Cardiac fibroblast (primary cell): ENCODE measurements at places on chromosomes 13 and 19.

DNA sequence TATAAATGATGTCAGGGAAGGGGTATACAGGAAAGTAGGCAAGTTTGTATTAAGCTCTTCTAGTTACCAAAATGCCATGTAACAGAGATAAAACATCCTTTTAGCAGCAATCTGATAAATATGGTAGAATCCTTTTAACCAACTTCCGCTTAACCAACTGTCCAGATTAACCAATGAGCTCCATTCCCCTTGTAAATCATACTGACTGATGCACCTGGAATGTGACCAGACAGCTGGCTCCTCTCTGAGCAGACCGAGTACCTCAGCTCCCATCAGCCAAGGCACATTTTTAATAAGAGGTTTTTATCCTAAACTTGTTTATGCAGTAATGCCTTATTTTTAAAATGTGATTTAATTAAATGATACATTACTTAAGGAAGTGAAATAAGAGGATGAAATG is 66.4 kb downstream of the KLF12 start:
- no peak for DNase-seq

GRCh38 chr19:56333506-56333905 is 18.9 kb upstream of the ZSCAN5A start:
- DNase-seq = peak; percentile 78

- DNase-seq = no peak
Measured at GRCh38 chr13:51632591-51633362, 48.5 kb downstream of the WDFY2 start.

- DNase-seq = no peak
Measured at GRCh38 chr19:53511357-53511756, 26.6 kb upstream of the ZNF331 start.

DNA sequence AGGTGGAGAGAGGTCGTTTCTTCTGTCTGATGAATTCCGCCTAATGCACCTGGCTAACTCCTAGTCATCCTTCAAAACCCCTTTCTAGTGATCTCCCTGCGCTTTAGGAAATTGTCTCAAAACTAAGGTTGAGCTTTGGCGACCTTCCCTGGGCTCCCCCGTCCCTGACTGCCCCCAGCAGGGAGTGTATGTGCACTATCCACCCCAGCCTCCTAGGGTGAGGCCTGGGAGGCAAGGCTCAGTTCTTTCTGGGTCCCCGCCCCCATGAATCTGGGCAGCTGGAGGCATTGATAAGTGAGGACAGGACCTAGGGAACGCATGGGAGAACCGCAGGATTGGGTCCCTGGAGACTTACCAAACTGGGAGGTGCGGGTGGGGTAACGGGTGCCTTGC is 378 bp downstream of the TLE6 start:
- DNase-seq = peak; percentile 16

GRCh38 chr13:113428469-113428865 is 24.8 kb downstream of the ADPRHL1 start:
- no peak for DNase-seq

- DNase-seq = no peak
Measured at GRCh38 chr13:46629811-46630413, 76.9 kb downstream of the LRCH1 start.

- DNase-seq = peak; percentile 46
Measured at GRCh38 chr19:53989600-53990533, 1.6 kb upstream of the CACNG6 start.

GRCh38 chr19:23062921-23063320 is 53.9 kb upstream of the ZNF730 start:
- DNase-seq = no peak

DNA sequence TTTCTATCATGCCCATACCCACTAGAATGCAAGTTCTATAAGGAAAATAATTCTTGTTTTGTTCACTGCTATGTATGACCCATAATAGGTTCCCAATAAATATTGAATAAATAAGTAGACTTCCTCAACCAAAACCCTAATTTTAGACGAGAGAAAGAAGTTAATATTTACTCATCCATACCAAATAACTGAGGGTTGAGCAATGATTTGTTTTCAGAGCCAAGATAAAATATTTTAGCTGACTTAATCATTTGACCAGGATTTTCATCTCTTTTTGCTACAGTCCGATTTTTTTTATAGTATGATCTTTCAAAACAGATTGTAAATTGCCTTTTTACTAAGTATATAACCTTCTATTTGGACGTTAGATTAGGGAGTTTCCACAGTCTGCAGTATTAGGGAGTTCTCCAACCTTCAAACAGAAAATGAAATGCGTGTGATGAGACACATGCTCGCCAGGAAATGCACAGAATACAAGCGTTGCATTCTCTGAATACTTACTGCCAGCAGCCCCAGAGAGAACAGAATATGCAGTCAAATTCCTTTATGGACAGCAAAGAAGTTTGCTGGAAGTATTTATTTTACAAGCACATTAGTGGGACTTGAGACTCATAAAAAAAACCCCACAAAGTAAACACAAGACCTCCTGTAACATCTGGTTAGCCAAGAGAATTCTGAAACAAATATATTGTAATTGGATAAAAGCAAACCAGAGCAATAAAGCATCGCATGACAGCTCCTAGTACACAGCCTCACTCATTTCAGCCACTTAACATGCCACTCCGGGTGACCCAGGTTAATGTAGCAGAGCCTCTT is 230.0 kb downstream of the MYO16 start:
- DNase-seq = peak; percentile 65

DNA sequence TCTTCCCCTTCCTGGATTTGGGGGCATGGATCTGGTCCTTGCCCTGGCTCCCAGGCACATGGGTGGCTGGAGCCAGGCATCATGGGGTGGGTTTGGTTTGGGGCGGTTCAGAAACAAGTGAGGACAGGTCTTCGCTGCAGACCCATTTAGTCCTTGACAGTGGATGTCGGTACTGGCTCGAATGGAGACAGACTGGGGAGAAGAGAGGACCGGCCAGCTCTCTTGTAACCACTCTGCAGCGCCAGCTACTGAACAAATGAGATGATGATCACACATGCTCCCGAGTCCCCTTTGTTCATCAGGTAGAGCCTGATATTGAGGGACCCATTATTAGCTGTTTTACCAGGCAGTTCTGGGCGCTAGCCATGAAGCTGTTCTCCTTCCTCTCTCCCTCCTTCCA is 64.5 kb downstream of the CHST8 start:
- DNase-seq = no peak

DNA sequence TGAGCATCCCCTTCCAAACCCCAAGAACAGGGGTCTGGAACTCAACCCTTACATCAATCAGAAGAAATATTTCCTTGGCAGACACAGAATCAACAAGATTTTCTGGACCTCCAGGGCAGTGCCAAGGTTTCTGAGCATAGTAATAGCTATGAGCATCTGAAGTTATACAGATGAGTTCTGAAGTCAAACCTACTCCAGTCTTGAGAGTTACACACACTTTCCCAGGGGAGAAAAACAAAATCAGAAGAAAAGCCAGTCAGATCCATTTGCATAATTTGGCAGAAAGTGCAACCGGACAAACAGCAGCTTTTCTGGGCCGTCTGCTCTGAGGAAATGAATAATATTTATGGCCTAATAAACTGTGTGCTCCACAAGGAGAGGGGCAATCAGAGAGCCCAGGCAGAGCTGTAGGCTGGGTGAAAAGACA is 93.1 kb downstream of the KL start:
- DNase-seq = no peak

DNA sequence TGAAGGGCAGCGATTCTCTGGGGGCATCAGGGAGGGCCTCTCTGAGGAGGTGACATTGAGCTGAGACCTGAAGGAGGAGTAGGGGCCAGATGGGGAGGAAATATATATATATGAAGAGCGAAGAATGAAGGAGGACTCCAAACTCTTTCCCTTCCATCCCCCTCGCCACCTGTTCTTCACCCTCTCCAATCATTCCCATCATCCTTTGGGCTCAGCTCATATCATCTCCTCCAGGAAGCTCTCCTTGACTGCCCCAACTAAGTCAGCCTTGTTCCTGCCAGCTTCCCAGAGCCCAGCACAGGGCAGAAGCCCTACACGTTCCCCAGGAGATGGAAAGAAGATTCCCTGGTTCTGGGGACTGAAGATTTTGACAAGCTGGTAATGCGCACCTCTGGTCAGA is 33.0 kb upstream of the SEMA6B start:
- DNase-seq = no peak

DNA sequence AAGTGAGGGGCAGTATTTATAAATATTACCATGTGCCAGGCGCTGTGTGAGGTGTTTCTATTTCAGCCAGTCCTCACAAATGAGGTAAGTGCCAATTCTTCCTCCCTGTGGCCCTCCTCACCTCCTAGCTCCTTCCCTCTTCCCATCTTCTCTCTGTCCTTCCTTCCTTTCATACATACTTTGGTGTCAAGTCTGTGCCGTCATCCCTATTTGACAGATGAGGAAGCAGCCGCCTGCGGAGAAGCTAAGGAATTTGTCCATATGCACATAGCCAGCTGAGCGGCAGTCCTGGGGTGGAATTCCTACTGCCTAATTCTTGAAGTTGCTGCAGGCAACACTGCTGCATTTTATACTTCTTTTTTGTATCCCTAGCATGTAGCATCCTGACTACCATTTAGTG is 150.8 kb downstream of the B3GLCT start:
- no peak for DNase-seq

DNA sequence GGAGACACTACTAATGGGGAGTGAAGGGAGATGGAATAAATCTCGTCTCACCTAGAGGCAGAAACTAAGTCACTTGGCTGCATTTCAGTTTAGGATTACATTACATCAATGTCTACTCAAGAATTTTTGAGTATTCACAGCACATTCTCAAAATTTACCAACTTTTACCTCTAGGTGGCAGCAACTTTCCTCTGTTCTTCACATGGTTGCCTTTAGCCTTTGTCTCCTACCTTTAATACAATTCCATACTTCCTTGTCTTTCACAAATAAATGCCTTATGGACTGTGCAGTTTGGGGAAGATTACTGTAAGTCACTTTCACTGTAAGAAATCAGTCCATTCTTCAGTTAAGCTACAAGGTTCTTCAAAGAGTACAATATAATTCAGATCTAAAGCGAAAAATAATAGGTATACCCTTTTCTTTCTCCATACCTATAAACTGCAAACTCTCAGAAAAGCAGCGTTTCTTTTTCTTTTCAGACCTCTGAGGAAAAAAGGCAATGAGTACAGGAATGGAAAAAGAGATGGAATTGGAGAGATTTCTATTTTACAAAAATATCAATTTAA is 379.4 kb downstream of the KLF12 start:
- peak; percentile 76 for DNase-seq

DNA sequence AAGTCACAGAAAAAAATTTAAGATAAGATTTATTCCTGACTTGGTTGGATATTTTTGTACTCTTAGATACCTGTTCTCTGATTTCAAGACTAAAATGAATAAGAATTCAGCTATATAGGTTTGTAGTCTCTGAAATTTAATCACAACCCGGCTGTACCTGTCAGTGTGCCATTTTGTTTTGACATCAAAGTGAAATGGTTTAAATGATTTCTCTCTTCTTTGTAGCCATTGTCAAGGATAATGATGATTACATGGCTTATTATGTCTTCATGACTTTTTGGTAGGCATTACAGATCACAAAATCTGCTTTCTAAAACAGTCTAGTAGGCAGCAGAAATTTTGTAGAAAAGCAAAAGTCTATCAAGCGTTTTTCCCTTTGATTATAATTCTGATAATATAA is 72.5 kb downstream of the PCDH17 start:
- DNase-seq = no peak

DNA sequence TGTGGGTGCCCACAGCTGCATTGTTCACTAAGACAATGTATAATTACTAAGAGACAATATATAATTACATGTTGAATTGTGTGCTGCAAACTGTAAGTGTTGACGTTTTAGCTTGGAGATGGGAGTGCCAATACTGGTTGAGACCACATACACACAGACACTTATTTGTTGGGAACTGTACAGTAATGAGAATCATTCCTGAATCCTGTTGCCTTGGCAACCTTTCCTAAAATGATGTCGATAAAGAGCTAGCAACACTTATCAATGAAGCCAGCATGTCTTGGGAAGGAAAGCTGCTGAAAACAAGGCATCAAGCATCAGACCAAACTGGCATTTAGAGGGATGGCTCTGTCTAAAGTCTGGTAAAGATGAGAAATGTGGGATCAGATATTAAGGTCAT is 51.3 kb downstream of the PCDH8 start:
- no peak for DNase-seq

DNA sequence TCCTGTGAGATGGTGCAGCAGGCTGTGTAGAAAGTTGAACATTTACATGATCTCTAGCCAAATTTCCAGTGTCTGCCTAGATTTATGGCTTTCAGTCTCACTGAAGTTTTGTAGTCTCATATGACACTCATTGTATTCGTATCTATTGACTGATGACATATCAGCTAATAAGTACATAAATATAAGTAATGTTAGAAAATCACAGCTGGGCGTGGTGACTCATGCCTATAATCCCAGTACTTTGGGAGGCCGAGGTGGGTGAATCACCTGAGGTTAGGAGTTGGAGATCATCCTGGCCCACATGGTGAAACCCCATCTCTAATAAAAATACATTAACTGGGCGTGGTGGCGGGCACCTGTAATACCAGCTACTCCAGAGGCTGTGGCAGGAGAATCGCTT is 54.7 kb upstream of the HTR2A start:
- no peak for DNase-seq
